ENCODE measurements at places on chromosomes 4 and X. TPM values are rescaled to one million over a fixed set of nuclear protein-coding genes. Genes with fewer than 3 reads are reported as not detected.

DNA sequence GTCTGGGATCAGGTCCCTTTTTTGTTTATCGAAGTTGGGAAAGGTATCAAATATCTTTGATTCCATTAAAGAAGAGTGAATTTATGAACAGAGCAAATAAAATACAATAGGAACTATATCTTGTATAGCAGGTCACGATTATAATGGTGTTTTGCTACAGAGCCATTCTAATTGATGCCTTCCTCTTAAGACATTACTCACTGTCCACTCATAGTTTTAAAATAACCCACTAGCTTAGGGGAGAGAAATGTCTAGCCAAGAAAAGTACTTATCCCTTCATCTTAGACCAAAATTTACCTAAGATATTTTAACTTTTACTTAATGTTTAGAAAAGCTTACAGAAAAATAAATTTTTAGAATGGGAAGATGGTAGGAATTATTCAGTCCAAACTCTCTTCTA is 112.0 kb upstream of the PABPC4L start:
- DNase-seq: no peak
- H3K4me1 ChIP-seq: no peaks in the 10 kb centered on the region

DNA sequence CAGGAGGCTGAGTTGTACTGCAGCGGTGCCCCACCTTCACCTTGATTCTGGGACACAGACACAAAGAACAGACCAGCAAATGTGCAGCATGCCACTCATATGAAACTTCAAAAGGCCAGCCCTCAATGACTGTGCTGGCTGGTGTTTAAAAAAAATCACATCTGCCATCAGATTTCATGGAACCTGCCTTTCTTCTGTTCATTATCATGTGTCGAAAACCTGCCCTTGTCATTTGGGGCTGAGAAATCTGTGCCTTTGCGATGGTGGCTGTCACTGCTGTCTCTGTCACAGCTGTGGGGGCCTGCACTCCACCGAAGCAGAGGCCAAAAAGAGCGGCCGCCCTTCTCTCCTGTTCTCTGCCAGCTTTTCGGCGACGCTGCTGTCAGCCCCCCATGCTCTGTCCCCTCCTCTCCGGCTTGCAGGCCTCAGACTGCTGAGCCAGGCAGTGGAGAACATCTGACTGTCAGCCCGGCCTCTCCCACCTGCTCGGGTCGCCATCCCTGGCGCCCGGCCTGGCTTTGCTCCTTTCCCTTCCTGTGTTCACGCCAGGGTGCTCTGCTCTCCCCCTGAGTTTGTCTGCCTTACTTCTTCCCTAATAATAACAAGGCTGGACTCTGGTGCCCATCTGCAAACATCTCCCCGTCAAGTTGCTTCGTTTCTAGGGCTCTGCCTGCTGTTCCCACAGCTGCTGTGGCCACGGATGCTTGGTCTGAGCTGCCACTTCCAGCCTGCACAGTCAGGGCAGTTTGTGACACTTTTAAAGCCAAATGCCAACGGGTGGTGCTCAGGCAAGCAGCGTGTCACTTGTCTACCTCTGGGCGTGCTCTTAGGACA is 355.2 kb downstream of the UNC5C start:
- no peak for DNase-seq
- H3K27me3 ChIP-seq: no peaks in the 10 kb centered on the region
- H3K27ac ChIP-seq: no peak overlapping the region

GRCh38 chr4:101345271-101345595 is 2.1 kb downstream of the PPP3CA start:
- peak; percentile 2 for DNase-seq
- peaks cover 12% of the 10 kb centered on the region for H3K36me3 ChIP-seq
- peaks cover 38% of the 10 kb centered on the region for H3K27me3 ChIP-seq
- peaks cover 36% of the 10 kb centered on the region for H3K4me1 ChIP-seq
- H3K27ac ChIP-seq: peak overlapping the region; percentile 80

DNA sequence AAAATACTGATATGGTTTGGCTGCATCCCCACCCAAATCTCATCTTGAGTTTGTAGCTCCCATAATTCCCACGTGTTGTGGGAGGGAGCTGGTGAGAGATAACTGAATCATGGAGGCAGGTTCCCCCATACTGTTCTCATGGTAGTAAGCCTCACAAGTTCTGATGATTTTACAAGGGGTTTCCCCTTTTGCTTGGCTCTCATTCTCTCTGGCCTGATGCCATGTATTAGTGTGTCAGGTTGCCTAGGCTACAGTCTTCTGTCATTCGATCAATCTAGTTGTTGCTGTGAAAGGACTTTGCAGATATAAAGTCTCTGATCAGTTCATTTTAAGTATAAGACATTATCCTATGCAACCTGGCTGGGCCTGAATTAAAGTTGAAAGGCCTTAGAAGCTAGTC is 209.3 kb upstream of the MAOA start:
- no peaks in the 10 kb centered on the region for H3K36me3 ChIP-seq
- H3K4me1 ChIP-seq: no peaks in the 10 kb centered on the region
- H3K27ac ChIP-seq: no peak overlapping the region

DNA sequence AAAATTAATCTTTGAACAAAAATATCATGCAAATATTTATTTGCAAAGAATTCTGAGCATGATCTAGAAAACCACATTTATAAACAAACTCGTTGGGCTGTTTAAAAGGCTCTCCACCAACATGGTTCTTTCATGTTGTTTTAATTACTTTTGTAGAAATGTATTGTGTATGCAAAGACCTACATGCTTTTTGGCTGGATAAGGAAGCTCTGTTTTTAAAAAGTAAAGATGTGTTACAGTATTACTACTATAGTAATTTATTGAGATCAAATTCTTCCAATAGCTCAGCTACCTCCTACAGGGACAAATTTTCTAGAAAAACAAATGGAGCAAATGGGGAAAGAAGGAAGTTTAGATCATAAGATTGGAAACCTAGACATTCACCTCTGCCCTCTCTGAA is 177.5 kb upstream of the TTC29 start:
- no peak for DNase-seq
- no peak overlapping the region for H3K27ac ChIP-seq
- no peak overlapping the region for H3K4me3 ChIP-seq
- no peaks in the 10 kb centered on the region for H3K4me1 ChIP-seq

C1QTNF7 gene
- not detected for total RNA-seq

MTNR1A gene
- not detected for total RNA-seq

TSPAN7 gene
- not detected for total RNA-seq
